ENCODE measurements at places on chromosomes 4 and X. TPM values are rescaled to one million over a fixed set of nuclear protein-coding genes. Genes with fewer than 3 reads are reported as not detected.

GRCh38 chr4:171118091-171118490 lies 695.1 kb upstream of the GALNTL6 start:
- H3K27me3 ChIP-seq: no peaks in the 10 kb centered on the region
- H3K4me1 ChIP-seq: no peaks in the 10 kb centered on the region
- DNase-seq: no peak
- no peak overlapping the region for H3K4me3 ChIP-seq

GRCh38 chr4:87216469-87216868 lies 3.9 kb downstream of the KLHL8 start:
- no peaks in the 10 kb centered on the region for H3K36me3 ChIP-seq
- H3K27me3 ChIP-seq: no peaks in the 10 kb centered on the region
- DNase-seq: no peak
- no peak overlapping the region for H3K27ac ChIP-seq

GRCh38 chr4:7434766-7435150 lies at the start of gene PSAPL1:
Gene PSAPL1 (minus strand): TSS chr4:7434930. CDS start chr4:7434879, 51 bp downstream.
- H3K36me3 ChIP-seq: no peaks in the 10 kb centered on the region
- H3K27me3 ChIP-seq: peaks cover 9% of the 10 kb centered on the region
- H3K27ac ChIP-seq: no peak within 1 kb of the TSS
- no peak within 1 kb of the TSS for H3K4me3 ChIP-seq

- H3K27me3 ChIP-seq: no peaks in the 10 kb centered on the region
- peak overlapping the region; percentile 86 for H3K27ac ChIP-seq
- no peaks in the 10 kb centered on the region for H3K36me3 ChIP-seq
- peaks cover 69% of the 10 kb centered on the region for H3K4me1 ChIP-seq
These were observed 29.2 kb downstream of the SULT1B1 start for GRCh38 chr4:69731241-69731640.

DNA sequence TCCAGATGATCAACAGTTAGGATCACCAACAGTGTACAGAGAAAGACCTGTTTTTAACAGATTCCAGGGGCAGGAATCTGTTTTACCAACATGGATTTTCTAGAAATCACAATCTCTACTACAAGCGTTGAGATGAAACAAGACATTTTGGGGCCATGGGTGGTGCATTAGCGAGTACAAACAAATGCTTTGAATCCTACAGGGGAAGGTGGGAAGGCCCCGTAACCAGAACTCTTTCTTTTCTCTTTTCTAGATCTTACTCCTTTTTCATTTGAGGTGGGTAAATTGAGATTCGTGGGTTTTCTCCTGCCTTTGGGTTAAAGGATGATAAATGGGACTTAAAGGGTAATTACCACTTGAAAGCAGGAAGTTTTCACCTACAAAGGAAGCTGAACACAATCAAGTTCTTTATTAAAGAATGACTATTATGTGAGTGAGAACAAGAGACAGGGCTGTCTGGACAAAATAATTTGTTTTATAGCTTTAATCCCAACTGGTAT lies 189.9 kb upstream of the ANXA3 start:
- H3K27ac ChIP-seq: no peak overlapping the region
- no peaks in the 10 kb centered on the region for H3K4me1 ChIP-seq
- no peak overlapping the region for H3K4me3 ChIP-seq
- DNase-seq: no peak
- H3K36me3 ChIP-seq: no peaks in the 10 kb centered on the region

- DNase-seq: no peak
- no peak overlapping the region for H3K27ac ChIP-seq
- H3K36me3 ChIP-seq: no peaks in the 10 kb centered on the region
- no peaks in the 10 kb centered on the region for H3K4me1 ChIP-seq
- no peak overlapping the region for H3K4me3 ChIP-seq
These were observed 17.9 kb upstream of the HAND2 start for GRCh38 chr4:173547889-173548288.

- H3K4me1 ChIP-seq: peaks cover 7% of the 10 kb centered on the region
- no peaks in the 10 kb centered on the region for H3K27me3 ChIP-seq
- H3K36me3 ChIP-seq: no peaks in the 10 kb centered on the region
- no peak overlapping the region for H3K4me3 ChIP-seq
These were observed 442.7 kb downstream of the RPA4 start for GRCh38 chrX:97326456-97326855.

- H3K27ac ChIP-seq: no peak overlapping the region
- H3K4me1 ChIP-seq: no peaks in the 10 kb centered on the region
- H3K27me3 ChIP-seq: peaks cover 29% of the 10 kb centered on the region
- no peaks in the 10 kb centered on the region for H3K36me3 ChIP-seq
These were observed 10.7 kb downstream of the TMPRSS11D start for GRCh38 chr4:67873116-67873515.

DNA sequence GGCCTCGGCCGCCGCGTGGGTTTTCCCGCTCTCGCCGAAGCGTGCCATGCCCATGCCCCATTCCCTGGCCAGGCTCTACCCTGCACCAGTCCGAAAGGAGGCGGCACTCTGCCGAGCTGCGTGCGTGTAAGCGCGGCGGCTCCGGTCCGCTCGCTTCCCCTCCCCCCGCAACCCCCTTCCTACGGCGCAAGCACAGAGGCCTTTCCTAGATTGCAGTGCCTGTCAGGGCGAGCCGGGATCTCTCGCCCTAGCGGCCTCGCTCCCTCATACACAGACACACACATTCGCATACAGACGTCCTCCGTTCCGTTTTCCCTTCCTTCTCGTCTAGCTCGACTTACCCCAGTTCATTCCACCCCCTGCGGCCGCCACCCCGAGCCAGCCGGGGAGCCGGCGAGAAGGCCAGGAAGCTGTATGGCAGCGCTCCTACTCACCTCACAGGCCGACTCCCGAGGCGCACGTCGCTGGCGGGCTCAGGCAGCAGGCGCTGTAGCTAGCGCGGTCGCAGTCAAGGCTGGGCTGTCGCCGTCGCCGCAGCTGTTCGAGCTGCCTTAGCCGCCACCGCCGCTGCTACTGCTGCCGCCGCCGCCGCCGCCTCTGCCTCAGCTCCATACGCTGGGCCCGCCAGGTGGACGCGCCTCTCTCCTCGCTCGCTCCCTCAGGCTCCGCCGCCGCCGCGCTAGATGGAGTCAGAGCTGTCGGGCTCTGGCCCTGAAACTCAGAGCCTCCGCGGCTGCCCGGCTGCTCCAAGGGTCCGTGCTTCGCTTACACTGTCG lies 615 bp downstream of the NEXMIF start:
- peaks cover 14% of the 10 kb centered on the region for H3K27me3 ChIP-seq
- peak overlapping the region; percentile 75 for H3K4me3 ChIP-seq
- no peaks in the 10 kb centered on the region for H3K36me3 ChIP-seq
- H3K4me1 ChIP-seq: peaks cover 8% of the 10 kb centered on the region
- H3K27ac ChIP-seq: no peak overlapping the region

SH3TC1 gene
- 1.6 TPM for total RNA-seq

MOSPD2 gene
- total RNA-seq: 19.1 TPM

TCP11X2 gene
- total RNA-seq: not detected

Measured in osteocyte (in vitro differentiated cells).